CD4-positive, alpha-beta T cell (primary cell): ENCODE measurements at places on chromosomes 4 and X.

DNA sequence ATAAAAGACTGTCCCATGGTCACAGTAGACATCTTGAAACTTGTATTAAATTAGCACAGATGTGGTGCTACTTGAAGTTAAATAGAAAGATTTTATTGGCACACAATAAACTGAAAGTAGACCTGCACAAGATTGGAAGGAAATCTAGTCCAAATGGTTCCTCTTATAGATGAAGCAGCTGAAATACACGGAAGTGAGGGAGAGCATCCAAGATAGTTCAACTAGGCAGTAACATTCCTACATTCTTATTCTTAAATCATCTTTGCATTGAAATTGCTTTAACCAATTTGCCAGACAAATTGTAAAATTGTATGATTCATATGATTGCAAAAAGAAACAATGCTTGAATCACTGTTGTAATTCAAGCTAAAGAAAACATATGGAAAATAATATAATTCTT, 87.6 kb upstream of the VCX3B start:
- no peak for DNase-seq

DNA sequence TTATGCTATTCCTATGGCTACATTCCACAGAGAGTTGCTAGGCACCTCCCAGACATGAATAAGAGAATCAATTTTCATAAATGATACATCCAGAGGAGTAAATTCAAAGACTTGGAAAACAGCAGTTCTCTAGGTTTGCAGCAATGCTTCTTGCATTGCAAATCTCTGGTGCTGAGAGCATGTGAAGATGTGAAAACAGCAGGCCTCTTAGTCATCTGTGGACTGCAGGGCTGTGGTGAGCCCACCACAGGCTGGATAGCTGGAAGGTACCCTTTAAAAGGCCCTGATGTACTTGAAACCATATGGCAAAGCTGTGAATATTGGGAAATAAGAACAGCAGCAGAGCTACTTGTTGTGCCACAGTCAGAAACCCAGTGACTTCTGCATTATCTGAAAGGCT, 2135.9 kb downstream of the ARAP2 start:
- DNase-seq, result no peak

DNA sequence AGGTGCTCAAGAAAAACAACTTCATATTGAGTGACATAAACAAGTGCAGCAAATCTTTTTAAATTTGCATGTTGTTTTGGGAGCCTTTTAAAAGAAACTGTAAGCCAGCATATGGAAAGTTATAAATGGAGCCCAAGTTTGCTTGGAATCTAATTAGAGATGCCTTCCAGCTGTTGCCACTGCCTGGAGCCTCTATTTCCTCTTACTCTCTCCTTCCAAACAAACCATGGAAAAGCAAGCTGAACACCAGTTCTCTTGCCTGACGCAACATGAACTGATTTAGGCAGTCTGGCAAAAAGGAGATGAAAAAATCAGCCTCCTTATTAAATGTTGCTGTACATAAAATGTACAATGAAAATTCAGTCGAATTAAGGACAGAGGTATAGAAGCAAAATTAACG, 21.5 kb downstream of the ARSJ start:
- DNase-seq, result no peak

GRCh38 chr4:174047363-174047762, 236.1 kb downstream of the FBXO8 start:
- DNase-seq, result no peak

GRCh38 chrX:106987488-106987887, 12.5 kb downstream of the MORC4 start:
- no peak for DNase-seq

DNA sequence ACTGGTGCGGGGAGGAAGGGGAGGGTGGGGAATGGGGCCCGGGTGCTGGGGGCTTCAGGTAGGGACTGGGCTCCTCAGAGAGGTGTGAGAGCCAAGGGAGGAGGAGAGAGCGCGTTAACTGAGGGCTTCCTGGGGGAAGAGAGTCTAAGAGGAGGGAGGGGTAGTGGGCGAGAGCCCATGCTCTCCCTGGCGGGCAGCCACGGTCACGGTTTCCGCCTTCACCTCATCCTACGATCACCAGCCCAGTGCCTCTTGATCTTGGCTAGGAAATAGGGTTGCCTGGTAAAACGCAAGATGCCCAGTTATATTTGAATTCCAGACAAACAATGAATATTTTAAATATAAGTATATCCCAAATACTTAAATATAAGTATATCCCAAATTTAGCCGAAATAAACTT, 60.8 kb upstream of the GRPEL1 start:
- no peak for DNase-seq

DNA sequence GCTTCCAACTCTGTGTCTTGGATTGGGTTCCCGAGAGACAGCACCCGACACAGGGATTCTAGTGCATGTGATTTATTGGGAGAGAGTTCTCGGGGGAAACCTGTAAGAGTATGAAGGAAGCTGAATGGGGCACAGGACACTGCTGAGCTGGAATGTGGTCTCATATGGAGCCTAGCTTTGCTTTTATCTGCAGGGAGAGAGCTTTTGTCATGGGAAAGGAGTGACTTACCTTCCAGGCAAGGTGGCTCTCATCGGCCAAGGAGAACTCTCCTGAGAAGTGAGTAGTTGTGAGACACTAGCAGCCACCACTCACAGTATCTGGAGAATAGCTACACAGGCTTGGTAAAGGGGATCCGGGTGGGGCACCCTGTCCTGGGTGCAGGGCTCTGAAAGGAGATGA, 124.5 kb downstream of the NHS start:
- no peak for DNase-seq

- no peak for DNase-seq
Observed at GRCh38 chrX:34343001-34343400, 210.9 kb upstream of the FAM47A start.

- no peak for DNase-seq
Observed at GRCh38 chr4:40649321-40649720, 19.7 kb upstream of the RBM47 start.

- DNase-seq, result no peak
Observed at GRCh38 chr4:170128219-170128804, 38.6 kb upstream of the AADAT start.

GRCh38 chrX:261167-261918, 19.8 kb upstream of the PLCXD1 start:
- peak; percentile 4 for DNase-seq

- no peak for DNase-seq
Observed at GRCh38 chr4:127209580-127210095, 423.1 kb upstream of the INTU start.

GRCh38 chr4:18440527-18441202, 419.1 kb upstream of the LCORL start:
- DNase-seq, result no peak

- DNase-seq, result no peak
Observed at GRCh38 chrX:108055546-108055945, 10.7 kb downstream of the VSIG1 start.

DNA sequence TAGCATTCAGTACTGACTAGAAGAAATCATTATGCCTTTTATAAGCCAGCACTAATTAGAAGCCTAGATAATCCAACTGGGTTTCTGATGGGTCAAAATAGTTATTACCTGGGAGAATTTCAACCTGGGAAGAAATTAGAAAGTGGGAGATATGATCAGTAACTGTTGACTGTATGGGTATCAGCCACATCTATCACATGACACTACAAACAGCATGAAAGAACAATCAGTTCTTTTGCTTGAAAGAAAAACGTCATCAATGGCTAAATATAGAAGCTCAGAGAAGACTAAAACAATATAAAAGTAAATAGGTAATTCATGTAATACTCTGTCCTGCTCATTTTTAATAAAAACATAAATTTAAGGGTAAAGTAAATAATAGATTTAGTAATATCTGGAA, 145.1 kb downstream of the CAMK2D start:
- DNase-seq, result no peak

GRCh38 chr4:98193459-98194105, 50.3 kb upstream of the STPG2 start:
- DNase-seq, result no peak

DNA sequence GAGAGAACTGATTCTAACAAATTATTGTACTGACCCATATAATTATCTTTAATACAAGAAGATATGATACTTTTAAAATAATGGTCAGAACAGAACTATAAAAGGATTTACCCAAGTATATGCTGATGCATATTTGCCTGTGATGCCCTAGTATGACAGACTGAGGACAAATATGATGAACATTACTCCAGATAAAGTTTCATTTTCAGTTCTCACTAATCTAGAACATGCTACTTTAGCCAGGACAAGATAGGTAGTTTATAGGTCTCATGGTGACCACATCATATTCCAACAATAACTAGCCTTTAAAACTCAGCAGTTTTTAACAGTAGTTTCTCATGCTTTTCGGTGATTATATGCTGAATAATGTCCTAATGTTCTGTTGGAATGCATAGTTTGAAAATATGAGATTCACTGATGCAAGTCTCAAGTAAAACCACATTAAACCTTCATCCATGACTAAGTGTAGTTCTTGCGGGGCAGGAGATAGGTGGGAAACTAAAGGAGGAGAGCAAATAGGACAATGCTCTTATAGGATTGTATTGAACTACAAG, 295.2 kb upstream of the AGA start:
- DNase-seq, result no peak

DNA sequence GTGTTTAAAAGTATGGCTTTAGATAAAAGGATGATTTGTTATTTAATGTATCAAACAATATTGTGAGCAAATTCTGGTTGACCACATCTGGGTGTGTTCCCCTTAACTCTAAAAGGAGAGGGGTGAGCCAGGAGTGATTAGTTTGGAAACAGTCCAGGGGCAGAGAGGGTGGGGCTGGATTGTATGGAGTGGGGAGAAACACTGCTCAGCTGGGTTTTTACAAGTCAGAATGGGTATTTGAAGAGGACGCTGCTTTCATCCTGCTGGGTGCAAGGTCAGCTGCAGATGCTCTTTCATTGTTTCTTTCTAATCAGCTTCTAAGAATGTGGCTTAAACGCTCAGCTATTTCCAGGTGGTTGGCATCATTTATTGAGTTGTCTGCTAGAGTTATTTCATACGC, 82.8 kb upstream of the LIMCH1 start:
- DNase-seq, result no peak

DNA sequence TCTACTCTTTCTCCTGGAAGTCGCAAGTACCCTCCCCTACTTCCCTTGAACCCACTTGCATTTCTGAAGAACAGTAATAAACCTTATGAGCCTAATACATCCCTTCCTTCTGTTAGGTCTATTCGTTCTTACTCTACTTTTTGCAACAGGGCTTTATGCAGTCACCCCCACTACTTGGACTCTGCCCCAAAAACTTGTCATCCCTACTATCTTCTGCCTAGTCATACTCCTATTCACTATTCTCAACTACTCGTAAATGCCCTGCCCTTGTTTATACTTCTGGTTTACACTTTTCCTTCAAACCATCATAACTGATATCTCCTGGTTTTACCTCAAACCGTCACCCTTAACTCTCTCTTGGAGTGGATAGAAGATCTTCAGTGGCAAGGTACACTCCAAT, 55.2 kb upstream of the SLIT2 start:
- DNase-seq, result no peak

DNA sequence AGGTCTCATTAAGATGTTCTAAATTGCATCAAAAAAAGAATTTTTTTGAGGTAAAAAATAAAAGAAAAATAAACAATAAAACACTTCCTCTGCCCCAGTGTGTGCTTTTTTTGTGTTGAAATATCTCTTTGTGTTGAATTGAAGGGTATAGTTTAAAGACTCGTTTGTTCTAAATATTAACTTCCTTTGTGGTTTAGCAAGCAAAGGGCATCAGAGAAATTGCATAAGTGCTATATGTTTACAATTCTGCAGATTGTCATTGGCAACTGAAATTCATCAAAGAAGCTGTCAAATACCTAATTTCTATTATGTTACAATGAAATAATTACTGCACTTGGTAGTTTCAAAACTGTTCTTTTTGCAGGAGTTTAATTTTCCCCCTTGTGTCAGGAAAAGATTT, 260.5 kb downstream of the DKK2 start:
- no peak for DNase-seq

DNA sequence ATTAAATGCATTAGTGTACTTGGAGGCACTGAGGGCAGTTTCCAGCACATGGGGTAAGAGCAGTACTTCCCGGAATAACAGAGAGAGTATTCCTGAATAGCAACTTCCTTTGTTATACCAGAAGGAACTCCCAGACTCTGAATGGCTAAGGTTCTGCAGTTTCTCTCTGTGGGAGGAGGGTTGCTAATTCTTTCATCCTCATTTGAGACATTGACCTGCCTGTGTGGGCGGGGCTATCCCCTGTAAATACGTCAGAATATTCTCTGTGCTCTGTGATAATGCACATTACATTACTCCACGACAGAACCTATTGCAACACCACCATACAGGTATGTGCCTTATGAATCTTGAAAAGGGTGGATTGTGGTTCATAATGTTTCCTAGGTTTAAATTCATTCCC, 52.7 kb downstream of the SPINK2 start:
- DNase-seq, result no peak

GRCh38 chrX:143788265-143788664, 67.7 kb upstream of the SPANXN2 start:
- DNase-seq, result no peak

GRCh38 chr4:95360256-95360903, 188.4 kb downstream of the UNC5C start:
- no peak for DNase-seq

- DNase-seq, result no peak
Observed at GRCh38 chrX:123570011-123570590, 162.8 kb downstream of the THOC2 start.

- DNase-seq, result no peak
Observed at GRCh38 chr4:184824081-184824775, 1.5 kb downstream of the ACSL1 start.

DNA sequence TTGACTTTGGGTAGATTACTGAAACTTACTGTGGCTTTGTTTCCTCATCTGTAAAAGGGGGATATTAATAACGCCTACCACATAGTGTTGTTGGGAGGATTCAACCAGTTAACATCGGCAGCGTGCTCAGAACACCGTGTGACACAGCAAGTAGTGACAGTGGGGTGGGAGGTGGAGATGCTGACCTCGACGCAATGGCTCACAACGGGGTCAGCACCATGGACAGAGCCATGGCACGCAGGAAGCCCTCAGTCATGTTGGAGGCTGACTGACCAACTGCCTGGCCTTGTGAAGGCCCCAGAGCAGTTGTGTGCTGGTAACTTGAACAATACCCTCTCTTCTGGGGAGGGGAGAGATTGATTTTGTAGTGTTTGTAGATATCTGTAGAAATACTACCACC, 93.2 kb downstream of the WFS1 start:
- DNase-seq, result peak; percentile 10

DNA sequence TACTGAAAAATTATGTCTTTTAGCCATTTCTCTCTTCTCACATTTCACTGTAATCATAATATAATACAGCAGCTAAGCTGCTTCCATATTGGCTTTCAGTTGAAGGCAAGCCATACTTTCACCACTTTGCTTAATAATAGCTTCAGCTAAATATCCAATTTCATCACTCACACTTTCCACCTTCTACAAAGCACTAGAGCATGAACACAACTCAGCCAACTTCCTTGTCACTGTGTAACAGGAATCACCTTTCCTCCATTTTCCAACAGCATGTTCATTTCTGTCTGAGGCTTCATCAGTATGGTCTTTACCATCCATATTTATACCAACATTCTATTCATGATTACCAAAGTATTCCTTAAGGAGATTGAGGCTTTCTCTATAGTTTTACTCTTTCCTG, 219.8 kb upstream of the CTSO start:
- DNase-seq, result no peak

- DNase-seq, result no peak
Observed at GRCh38 chr4:107876099-107876498, 51.4 kb downstream of the SGMS2 start.
